CD4-positive, alpha-beta T cell treated with Interleukin-2 at 100 ng/mL for 4 hours (primary cell): ENCODE measurements at places on chromosomes 1 and 21.

DNA sequence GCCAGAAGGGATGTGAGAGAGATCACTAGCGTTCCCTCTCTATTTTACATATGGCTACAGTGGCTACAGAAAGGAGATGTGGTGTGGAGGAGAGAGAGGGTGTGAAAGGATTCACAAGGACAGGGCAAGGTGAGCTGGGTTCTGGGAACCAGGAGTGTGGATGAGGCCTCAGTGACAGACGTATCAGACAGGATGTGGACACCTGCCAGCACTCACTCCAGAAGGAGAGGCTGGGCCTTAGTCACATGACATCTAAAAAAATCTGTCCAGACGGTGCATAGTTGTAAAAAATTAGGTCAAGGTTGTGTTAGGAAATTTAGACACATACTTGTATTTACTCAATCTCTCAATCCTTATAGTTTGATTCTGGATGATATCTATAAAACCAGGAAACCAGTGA is 10.6 kb downstream of the TRIM67 start:
- DNase-seq, result no peak

- DNase-seq, result no peak
These were observed 823 bp upstream of the PRKAA2 start for GRCh38 chr1:56644064-56644918.

- DNase-seq, result no peak
These were observed 44.6 kb downstream of the TOR3A start for GRCh38 chr1:179126338-179127060.

DNA sequence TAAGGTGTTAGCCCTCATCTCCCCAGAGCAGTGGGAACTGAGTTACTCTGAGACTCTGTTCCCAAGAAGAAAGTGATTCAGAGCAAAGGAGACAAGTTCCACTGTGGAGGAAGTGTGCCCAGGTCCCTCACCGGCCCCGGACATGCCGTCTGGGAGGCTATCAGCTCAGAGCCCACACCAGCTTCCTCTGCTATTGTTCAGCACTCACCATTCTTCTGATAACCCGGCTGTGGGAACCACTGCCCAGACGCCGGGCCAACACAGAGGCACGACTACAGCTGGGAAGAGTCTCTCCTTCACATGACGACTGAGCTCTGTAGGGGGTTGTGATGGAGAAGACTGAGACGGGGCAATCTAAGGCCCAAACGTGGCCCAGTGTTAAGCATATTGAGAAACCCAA is 34.2 kb upstream of the GJA5 start:
- DNase-seq, result no peak

- no peak for DNase-seq
These were observed 18.4 kb upstream of the TSPAN2 start for GRCh38 chr1:115107516-115108260.

DNA sequence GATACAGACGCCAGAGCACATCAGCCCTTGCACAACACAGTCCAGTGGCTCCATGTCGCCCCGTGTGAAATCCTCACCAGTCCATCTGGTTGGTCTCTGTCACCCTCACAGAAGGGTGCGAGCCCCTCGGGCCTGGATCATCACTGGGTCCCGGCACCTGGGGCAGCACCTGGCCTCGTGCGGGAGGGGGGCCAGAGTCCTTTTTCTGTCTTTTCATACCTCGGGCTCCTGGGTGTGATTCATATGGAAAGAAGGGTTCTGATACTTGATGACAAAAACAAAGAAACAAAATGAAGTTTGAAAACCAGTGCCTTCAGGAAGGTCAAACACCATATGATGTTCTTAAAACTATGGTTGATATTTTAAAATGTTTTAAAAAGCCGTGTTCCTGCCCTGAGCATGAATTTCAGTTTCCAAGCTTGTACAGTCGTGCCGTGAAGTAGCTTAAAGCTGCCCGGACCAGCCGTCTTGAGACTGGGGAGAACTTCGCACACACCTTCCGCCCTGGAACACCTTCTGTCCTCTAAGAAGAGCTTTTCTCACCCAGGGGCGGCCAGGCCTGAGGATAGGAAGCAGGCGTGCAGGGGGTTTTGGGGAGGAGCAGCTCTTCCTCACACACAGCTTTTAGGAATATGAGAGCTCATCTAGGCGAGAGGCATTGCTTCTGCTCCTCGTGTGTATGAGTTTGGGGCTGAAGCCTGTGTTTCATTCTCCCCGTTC is 35.2 kb downstream of the SLC37A1 start:
- no peak for DNase-seq

- no peak for DNase-seq
These were observed 30.2 kb downstream of the PRDX6 start for GRCh38 chr1:173507205-173507846.

GRCh38 chr1:155309423-155310021 is 856 bp downstream of the FDPS start:
- no peak for DNase-seq

DNA sequence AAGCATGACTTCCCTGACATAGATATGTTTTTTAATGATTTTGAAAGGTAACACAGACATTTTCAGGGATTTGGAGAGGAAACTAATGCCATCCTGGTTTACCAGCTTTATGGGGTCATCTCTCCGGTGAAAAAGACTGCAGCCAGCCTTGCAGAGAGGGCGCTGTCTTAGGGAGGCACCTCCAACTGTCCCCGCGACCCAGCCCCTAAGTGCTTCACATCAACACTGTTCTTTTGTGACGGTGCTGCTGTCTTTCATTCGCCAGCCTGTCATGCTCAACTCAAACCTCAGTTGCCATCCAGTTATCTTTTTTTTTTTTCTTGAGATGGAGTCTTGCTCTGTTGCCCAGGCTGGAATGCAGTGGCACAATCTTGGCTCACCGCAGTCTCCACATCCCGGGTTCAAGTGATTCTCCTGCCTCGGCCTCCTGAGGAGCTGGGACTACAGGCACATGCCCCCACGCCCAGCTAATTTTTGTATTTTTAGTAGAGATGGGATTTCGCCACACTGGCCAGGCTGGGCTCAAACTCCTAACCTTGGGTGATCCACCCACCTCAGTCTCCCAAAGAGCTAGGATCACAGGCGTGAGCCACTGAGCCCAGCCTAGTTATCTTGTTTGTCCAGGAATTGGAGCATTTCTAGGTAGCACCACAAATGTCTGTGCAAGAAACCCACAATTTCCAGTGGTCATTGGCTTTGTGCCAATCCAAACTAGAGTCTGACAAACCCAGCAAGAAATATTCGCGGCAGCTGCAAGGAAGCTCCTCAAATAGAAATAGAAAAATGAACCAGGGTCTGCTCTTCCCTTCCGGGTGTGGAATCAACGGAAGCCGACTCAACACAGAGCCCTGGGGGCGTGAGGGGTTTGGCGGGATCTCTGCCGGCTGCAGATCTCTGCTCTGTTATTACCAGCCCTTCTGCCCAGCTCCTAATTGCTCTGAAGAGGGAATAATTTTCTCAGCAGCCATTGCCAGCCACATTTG is 24.2 kb downstream of the PDE9A start:
- no peak for DNase-seq

GRCh38 chr1:91741301-91741700 is 144.7 kb downstream of the TGFBR3 start:
- DNase-seq, result no peak

DNA sequence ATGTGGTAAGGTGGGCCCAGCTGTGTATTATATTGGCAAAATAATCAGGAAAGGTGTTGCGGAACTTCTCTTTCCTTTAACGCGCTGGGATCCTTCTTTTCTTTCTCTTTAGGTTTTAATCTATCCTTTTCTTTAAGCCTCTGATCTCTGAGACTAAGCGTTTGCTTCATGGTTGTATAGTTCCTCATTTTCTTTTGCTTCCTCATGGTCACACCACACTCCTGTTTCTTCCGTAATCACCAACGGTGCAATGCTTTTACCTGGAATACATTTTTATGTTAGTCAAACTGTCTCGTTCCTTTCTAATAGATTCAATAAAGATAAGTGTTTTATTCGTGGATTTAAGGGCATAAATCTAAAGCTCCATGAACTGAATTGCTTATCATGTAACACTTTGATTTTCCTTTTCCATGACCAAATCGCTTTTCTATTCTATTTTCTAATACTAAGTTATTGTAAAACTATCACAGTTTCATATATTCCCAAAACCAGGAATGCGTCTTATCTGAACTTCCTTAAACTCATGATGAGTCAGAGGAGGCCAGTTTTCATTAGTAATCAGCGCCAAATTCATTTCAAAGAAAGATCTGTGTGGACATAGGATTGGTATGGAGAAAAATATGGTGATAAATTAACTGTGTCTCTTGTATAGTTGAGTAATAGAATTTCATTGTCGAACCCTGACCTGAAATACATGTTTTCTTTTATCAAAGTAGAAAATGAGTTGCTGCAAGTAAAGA is 12.2 kb downstream of the SDCCAG8 start:
- no peak for DNase-seq

- DNase-seq, result no peak
These were observed 24.7 kb downstream of the LYST start for GRCh38 chr1:235841938-235842545.

GRCh38 chr1:236536540-236536939 is 12.8 kb downstream of the LGALS8 start:
- no peak for DNase-seq

- no peak for DNase-seq
These were observed 18.5 kb downstream of the WLS start for GRCh38 chr1:68213843-68214242.

DNA sequence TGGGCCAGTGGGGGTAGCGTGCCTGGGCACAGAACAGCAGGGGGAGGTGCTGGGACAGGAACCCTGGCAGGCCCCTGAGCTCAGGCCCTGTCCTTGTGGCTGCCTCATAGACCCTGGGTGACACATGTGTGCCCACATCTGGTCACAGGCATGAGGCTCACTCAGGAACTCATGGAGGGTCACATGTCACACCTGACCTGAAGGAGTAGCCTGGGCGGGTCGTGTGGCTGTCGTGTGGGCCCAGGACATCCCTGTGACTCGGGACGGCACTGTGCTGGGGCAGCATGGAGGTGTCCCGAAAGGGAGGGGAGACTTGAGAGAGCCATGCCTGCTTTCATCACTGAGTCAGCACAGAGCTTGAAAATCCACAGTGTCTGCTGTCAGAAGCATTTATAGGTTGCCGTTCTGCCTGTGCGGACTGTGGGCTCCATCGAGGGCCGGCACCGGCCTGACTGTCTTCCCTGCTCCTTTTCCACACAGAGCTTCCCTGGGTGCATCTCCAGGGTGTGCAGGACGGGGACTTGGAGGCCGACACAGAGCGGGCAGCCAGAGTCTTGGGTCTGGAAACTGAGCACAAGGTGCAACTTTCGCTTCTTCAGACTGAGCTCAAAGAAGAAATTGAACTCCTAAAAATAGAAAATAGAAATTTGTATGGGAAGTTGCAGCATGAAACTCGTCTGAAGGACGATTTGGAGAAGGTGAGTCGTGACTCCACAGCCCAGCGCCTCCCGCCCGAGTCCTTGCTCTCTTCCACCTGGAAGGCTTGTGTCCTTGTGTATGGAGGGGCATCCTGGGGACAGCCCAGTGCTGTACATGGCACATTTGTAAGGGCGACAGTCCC is 32.8 kb downstream of the PCNT start:
- no peak for DNase-seq

DNA sequence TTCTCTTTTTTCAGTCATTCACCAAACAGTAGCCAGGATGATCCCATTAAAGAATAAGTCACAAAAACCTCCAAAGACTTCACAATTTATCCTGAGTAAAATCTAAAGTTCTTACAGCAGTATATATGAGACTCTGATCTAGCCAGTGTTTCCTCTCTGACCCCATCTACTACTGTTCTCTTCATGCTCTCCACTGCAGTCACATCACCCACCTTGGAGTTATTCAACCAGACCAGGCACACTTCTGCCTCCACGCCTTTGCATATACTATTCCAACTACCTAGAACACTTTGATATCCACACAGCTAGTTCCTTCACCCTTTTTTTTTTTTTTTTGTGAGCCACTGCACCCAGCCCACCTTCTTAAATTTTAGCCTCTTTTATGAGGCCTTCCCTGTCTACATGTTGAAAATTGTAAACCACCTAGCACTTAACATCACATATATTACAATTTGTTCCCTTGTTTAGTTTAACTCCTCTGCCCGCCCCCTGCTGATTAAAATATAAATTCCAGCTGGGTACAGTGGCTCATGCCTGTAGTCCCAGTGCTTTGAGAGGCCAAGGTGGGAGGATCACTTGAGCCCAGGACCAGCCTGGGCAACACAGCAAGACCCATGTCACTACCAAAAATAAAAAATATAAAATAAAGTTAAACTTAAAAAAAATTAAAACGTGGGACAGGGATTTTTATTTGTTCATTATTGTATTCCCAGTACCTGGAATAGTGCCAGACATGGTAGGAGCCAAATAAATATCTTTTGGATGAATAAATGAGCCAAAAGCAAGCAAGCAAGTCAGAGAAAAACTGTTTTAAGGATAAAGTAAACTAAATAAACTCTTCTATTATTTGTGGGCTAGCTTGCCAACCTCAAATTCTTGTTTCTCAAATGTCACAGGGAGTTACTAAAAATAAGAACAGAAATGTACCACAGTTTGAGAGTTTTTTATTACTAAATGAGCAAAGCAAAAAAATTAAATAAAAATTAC is 35.2 kb upstream of the MUTYH start:
- no peak for DNase-seq

GRCh38 chr1:177274687-177275211 is 104.0 kb downstream of the BRINP2 start:
- no peak for DNase-seq

DNA sequence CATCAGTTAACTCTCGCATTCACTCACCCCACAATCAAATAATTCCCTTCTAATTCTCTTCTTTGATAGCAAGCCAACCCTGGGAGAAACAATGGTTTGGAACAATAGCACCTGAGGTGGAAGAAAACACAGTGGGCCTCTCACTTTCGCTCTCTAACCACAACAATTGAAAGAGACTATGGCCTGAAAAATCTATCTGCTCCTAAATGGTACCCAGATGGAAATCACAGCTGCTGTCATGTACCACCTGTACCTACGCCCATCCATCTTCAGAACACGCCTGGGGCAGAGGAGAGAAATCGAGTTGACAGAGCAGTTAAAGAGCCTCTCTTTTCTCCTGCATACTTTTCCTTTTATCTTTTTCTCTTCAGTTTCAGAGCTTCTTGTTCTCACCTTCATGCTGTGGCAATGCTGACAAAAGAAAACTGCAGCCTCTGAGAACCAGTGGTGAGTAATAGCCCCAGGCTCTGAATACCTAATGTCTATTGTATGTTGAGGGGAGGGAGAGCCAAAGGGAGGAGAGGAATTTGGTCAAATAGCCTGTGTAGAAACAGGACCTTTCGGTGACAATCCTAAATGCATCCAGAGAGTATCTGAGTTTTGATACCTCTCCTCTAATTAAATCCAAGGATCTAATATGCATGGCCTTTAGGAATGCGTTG is 57.7 kb downstream of the ZC3H11B start:
- DNase-seq, result no peak
